Stimulated activated CD8-positive, alpha-beta memory T cell treated with anti-CD3 and anti-CD28 coated beads, Interleukin-4, amount 100 ng/mL, for 1 hour (primary cell): ENCODE measurements at places on chromosomes 4 and X.

GRCh38 chrX:87160435-87161010 lies 357.1 kb upstream of the KLHL4 start:
- DNase-seq, result no peak

GRCh38 chr4:54218736-54219135 lies 10.4 kb upstream of the PDGFRA start:
- DNase-seq, result no peak

DNA sequence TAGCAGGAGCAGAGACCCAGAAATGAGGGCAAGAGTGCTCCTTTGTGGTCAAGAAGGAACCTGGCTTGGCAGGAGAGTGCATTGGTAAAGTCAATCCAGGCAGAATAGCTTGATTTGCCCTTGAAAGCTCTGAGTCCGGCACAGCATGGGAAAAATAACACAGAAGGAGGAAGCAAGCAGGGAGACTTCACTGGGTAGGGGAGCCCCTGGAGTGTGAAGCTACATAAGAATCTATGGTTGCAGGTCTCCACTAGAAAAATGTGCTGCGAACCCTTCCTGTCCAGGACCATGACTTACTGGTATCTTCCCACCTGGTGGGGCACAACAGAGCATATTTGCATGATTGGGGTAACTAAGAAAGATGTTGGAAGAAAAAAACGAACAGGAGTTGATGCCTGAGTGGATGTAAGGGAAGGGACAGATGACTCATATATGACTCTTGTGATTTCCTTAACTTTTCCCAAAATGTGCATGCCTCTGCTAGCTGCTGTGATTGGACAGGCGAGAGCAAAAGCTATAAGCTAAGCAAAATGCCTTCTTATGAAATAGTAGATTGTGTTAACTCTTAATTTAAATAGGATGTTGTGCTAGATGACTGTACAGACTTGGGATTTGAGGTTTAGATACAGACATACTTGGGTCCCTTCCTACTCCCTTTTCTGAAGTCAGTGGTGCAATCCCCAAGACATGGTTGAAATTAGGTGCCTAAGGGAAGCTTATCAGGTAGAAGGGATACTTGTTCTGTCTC lies 3.3 kb downstream of the IL13RA1 start:
- no peak for DNase-seq

GRCh38 chr4:178083968-178084367 lies 641.7 kb upstream of the AGA start:
- no peak for DNase-seq
